Activated effector memory CD4-positive, alpha-beta T cell treated with Interleukin-2 at 50 U/mL for 16 hours (primary cell): ENCODE measurements at places on chromosomes 2 and 18.

GRCh38 chr2:129460299-129461198 lies 518.9 kb upstream of the RAB6C start:
- DNase-seq: no peak

GRCh38 chr2:61057562-61057961 lies 8.1 kb upstream of the SANBR start:
- DNase-seq: no peak

DNA sequence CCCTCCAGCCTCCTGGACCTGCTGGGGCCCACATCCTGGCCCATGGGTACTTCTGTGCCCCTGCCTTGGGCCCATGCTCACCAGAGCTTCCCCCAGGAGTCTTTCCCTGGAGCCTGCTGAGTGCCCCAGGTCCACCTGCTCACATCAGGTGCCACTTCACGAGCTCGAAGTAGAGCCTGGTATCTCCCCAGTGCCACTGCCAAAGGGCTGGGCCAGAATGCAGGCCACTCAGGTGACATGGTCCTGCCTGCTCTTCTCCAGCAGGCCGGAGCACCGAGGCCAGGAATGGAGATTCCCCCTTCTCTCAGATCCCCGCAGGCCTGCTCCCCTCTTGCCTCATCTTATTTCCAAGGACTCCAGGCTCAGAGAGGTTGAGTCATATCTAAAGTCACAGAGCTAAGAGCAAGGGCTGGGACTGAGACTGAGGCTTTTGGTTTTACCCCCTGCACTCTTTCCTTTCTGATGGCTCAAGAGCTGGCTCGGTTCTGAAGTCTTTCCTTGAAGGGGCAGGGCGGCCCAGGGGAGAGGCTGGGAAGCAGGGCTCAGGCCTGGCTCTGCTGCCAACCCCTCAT lies 79.2 kb downstream of the HS1BP3 start:
- DNase-seq: no peak

GRCh38 chr2:148658807-148659722 lies 14.5 kb downstream of the EPC2 start:
- no peak for DNase-seq

DNA sequence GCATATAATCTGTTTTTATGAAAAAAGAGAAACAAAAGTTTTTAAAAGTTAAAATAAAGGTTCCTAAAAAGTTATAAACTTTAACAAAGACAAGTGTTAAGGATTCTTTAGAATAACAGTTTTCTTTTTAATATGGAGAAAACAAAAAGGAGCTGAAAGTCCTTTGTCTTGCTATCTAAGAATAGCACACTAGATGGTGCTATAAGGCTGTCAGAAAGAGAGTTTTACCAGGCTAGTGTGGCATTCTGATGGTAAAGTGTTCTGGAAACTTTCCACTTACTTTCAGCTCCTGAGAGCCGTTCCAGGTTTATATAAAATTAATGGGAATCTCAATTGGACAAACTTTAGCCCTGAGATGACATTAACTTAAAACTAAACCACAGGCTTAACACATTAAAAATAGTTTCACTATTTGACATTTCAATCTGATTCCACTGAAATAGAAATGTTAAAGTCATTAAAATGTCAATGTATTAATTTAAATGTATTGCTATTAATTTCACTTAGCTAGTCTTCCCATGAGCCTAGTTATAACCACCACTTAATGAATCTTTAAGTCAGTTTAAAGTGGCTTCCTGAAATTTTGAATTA lies 3.7 kb downstream of the FBXO48 start:
- no peak for DNase-seq

DNA sequence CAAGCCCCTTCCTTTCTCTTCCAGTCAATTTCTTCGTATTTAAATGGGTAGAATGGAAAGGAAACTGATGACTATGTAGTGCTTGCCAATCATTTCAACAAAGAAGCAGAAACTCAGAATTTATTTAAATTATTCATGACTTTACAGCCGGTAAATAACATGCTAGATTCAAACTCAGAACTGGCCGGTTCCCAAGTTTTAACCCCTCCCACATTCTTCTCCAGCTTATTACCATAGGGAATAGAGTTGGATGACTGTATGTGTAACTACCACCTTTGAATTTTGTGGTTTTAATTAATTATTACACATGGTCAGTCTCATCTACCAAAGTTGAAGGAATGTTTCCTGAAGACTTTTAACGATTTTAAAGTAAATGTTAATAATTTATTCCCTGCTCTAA lies 819.3 kb upstream of the LRATD1 start:
- DNase-seq: no peak

DNA sequence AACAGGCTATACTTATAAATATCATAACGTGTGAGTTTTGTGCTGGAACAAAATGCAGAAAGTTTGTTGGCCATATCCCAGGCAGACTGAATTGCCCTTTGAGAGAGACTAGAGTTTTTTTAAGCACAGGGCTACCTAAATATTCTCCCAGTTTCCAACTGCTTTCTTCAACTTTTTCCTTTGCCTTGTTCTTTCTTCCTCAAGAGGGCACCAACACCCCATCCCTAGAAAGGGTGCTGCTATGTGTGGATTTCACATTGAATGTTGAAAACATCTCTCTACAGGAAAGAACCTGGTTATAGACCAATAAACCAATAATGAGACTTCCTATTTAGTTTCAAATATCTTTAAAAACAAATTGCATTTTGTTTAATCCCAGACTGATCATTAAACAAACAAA lies 87.9 kb downstream of the ICOS start:
- no peak for DNase-seq

DNA sequence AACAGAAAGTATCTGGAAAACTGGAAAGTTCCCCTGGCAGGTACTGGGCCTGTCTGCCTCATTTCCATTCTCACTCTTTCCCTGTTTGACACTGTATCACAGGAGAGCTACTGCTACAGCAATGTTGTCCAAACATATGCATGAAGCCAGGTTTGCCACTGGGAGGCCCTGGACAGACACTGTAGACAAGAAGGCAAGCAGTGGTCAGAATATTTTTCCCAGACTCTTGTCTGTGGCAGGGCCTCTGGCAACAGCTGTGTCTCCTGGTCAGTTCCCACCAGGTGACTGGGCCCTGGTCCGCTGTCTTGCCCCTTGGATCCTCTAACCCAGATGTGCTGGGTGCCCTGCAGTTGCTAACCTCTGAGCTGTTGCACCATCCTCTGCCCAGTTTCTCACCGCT lies 178.9 kb upstream of the FANCL start:
- DNase-seq: no peak

DNA sequence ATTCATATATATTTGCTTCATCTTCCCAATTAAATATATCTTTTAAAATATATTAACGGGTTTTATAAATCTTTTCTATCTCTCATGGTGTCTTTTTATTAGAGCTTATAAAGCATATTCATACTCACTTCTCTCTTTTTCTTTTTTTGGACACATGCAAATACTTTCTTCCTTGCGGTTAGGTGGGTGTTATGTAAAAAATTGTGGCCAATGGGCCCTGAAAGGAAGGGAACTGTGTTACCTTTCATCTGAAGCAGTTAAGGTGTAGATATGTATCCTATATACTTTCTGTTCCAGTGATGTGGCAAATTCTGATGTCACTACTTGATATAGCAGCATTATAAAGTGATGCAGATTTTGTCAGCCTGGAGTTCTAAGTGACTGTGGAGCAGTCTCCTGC lies 714.5 kb downstream of the PLCL1 start:
- no peak for DNase-seq

GRCh38 chr2:198408171-198408570 lies 603.8 kb downstream of the PLCL1 start:
- no peak for DNase-seq

DNA sequence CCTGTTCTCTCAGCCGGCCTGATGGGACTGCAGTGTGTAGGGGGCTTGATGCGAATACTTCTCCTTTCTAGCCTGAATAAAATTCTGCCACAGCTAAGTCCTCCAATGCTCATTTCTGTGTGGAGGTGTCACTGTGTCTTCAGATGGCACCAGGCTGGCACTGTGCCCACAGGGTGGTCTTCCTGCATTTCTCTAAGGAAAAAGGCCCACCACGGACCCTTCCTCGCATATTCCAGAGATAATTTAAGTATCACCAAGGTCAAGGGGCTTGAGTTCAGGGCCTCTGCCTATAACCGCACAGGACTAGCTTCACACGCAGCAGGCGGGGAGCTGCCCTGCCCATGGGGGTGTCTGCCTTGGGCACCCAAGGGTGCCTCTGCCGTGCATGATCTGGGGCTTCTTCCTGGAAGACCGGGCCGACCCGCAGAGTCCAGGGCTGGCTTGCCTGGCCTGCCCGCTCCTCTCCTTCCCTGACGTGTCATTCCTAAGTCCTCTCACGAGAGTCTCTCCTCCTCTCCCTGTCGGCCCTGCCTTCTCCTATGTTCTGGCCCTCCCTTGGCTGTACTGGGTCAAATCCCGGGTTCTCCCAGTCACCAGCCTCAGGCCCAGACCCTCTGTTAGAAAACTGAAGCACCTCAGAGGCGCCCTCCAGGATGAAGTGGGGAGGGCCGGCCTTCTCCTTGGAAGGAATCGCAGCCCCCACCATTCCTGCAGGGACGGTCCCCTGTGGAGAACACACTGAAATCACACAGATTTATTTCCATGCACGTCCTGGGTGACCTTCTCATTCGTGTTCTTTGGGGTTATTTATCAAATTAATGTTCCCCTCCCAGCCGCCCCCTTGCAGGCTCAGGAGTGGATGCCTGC lies 48.9 kb upstream of the PXDN start:
- DNase-seq: no peak

DNA sequence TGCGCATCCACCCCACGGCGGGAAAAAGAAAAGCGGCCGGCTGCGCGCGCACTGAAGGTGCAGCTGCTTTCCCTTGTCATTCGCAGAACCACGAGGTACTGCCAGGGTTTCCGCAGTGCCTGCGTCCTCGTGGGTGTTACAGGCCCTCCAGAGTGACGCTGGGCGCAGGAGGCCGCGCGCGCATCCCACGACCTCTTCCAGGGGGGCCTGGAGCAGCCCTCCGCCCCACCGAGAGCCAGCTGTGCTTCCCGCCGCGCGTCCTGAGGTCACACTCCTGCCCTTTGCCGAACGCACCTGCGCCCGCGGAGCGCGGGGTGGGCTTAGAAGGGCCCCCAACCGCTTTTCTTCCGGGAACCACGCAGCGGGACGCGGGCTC lies 378 bp upstream of the IAH1 start:
- DNase-seq: peak; percentile 66

DNA sequence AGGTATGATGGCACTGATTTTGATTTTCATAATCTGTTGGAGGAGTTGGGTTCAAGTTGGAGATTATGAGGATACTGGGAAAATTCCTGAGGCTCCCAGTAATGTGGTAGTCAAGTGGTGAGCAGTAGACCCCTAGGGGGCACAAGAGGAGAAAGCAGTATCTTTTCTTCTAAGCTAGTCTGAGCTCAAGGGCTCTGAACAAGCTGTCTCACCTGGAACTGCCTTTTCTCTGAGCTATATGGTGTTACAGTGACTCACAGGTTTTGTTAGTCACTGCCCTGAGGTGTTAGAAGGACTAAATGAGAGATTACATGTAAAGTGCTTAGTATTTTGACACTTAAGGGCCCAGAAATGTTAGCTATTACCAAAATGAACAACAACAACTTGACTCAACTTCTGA lies 42.2 kb downstream of the CD302 start:
- DNase-seq: no peak

DNA sequence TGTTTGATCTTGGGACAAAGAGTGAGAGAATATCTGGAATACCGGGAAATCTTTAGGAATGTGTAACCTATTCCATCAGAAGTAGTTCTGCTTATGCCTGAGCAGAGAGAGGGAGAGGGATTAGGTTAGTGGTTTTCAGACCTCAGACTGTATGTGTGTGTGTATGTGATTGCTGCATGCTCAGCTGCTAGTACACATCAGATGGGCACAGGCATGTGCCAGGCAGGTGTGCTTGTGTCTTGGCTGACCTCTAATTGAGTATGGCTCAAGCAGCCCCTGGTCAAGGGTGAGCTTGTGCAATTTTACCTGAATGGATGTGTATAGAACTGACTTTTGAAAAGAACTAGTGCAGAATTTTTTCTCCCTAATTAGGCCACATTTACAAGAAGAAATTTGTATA lies 91.2 kb downstream of the INSIG2 start:
- DNase-seq: no peak

GRCh38 chr2:189465478-189465877 lies 24.2 kb downstream of the WDR75 start:
- DNase-seq: no peak

GRCh38 chr18:9715978-9716774 lies 8.1 kb downstream of the RAB31 start:
- DNase-seq: no peak

DNA sequence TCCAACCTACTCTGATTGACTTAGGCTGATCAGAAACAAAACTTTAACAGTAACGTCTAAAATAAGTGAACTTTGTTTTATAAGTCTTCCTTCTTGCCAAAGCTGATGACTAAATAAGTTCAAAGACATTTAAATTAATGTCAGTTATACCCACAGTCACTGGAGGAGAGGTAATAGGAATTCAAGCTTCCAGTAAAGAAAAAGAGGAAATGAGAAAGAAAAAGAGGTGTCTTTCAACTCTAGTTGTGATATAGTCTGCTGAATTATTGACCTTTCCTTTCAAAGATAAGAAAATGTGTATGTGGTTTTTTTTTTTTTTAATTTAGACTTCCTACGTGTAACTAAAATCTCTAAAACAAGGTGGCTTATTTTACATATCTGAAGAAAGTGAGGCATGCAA lies 191.5 kb downstream of the SLC8A1 start:
- DNase-seq: no peak

GRCh38 chr2:205283736-205284270 lies 398.5 kb upstream of the NRP2 start:
- no peak for DNase-seq

DNA sequence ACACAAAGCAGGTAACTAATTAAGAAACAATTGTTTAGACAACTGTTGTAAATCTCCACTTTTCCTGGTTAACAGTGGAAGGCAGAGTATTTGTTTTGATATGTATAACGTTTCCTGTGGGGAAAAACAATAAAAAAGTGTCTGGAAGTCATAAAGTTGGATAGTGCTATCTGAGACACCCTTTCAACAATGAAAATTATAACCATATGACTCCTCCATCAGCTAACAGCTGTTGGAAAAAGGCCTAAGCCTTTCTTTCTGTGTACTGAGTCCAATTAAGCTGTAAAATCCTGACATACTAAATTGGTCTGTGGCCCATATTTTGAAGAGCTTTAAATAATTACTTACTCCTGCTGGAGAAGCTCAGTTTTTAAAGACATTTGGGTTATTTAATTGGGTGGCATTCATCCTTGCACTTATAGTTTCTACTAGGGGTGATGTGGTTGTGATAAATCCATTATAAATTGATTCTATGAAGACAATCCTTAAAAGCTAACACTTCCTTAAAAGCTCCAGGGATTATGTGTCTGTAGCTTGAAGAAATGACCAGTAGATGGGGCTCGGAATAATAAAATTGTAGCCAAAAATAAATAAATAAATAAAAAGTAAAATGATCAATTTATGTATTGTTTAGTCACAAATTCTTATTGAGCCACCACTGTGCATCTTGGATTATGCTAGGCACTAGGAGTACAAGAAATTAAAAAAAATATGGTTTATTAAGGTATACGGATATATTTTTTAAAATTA lies 698.1 kb upstream of the NXPH2 start:
- no peak for DNase-seq

GRCh38 chr2:231191896-231192872 lies 6.2 kb upstream of the ARMC9 start:
- no peak for DNase-seq
